Stomach (tissue), 19 donors: ENCODE measurements at places on chromosomes 1 and 21. TPM values are rescaled to one million over a fixed set of nuclear protein-coding genes. Genes with fewer than 3 reads are reported as not detected.

Gene DCST2
- not detected for total RNA-seq

Gene TLCD4
- total RNA-seq, result 20.1 TPM

Gene PRDM16
- total RNA-seq, result 0.29 TPM

Gene CACNA1E
- total RNA-seq, result 1.8 TPM

Gene TXLNA
- total RNA-seq, result 48.1 TPM

GRCh38 chr1:94036730-94037129 is 84.2 kb downstream of the ABCA4 start:
- DNase-seq, result peak; percentile 44

GRCh38 chr1:31745096-31745945 is 18.8 kb downstream of the ADGRB2 start:
- DNase-seq, result peak; percentile 80
